ENCODE measurements at places on chromosomes 5 and 9. TPM values are rescaled to one million over a fixed set of nuclear protein-coding genes. Genes with fewer than 3 reads are reported as not detected.
A peak's percentile ranks its signal among the peaks of the same experiment; 100 is the strongest.

GRCh38 chr5:5335700-5336264 lies 86.7 kb upstream of the ICE1 start:
- no peak for DNase-seq

DNA sequence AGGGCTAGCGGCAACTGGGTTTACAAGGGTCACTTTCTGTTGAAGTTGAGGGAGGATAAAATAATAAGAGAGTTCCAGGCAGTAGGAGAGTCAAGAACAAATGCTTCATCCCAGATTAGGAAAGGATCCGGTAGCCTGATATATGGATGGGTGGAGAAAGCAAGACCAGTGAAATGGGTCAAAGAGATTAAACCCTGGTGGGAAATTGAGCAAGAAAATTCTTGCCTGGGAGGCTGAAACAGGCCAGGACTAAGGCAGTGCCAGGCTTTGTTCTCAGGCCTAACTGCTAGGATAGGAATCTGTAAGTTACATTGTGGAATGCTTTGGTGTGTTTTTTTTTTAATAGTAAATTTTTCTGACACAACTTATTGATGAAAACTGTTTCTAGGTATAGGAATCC lies 257.4 kb upstream of the RFX3 start:
- DNase-seq = no peak

GRCh38 chr9:107755246-107755645 lies 265.7 kb upstream of the KLF4 start:
- DNase-seq = no peak

DNA sequence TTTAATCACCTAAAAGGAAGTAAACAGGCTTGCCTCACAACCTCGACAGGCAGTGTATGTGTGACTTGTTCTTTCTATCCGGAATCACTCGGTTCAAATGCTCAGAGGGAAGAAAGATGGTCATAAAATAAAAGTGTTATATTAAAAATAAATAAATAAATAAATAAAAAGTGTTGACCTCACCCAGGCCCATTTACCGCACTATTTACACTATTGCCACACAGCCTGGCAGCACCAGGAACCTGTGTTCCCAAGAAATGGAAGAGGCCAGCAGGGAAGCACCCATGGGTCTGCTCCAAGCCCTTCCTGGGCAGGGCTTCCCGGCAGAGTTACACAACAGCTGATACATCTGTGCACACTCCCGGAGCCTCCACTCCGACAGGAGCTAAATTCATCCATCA lies 127.9 kb downstream of the EFNA5 start:
- DNase-seq = peak; percentile 78

DNA sequence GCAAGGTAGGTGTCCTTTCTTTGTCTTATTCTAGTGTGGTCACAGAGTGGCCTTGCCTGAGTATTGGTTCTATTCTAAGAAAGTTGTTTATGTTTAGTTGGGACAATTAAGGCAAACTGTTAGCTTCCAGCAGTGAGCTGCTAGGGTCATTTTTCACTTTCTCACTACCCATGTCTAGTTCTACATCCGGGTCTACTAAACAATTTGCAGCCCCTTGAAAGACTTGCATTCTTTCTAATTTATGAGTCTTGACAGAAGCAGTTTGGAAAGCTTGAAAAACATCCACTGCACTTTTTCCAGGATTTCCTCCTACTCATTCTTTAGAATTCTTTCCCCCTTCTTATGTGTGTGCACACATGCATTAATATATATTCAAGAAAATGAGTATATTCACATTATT lies 892.2 kb upstream of the ACO1 start:
- no peak for DNase-seq

- no peak for DNase-seq
Measured at GRCh38 chr5:14242871-14243383, 99.8 kb downstream of the TRIO start.

GRCh38 chr9:114081441-114082016 lies 3.4 kb upstream of the AMBP start:
- DNase-seq = no peak

- DNase-seq = no peak
Measured at GRCh38 chr5:148949841-148950470, 112.9 kb downstream of the SH3TC2 start.

GRCh38 chr5:73031839-73032238 lies 76.0 kb downstream of the FCHO2 start:
- no peak for DNase-seq

- no peak for DNase-seq
Measured at GRCh38 chr9:91515074-91515687, 91.5 kb upstream of the NFIL3 start.

- no peak for DNase-seq
Measured at GRCh38 chr5:132662004-132662401, 4.0 kb downstream of the IL13 start.

- no peak for DNase-seq
Measured at GRCh38 chr5:90718387-90718786, 159.8 kb downstream of the ADGRV1 start.

GRCh38 chr9:133369933-133370332 lies 5.9 kb downstream of the SURF4 start:
- DNase-seq = no peak

GRCh38 chr5:113771483-113771882 lies 258.0 kb downstream of the YTHDC2 start:
- no peak for DNase-seq

DNA sequence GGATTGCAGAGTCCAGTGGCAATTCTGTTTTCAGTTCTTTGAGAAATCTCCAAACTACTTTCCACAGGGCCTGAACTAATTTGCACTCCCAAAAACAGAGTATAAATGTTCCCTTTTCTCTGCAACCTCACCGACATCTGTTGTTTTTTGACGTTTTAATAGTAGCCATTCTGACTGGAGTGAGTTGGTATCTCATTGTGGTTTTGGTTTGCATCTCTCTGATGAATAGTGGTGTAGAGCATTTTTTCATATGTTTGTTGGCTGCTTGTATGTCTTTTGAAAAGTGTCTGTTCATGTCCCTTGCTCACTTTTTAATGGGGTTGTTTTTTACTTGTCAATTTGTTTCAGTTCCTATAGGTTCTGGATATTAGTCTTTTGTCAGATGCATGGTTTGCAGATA lies 72.6 kb downstream of the PALM2AKAP2 start:
- no peak for DNase-seq

DNA sequence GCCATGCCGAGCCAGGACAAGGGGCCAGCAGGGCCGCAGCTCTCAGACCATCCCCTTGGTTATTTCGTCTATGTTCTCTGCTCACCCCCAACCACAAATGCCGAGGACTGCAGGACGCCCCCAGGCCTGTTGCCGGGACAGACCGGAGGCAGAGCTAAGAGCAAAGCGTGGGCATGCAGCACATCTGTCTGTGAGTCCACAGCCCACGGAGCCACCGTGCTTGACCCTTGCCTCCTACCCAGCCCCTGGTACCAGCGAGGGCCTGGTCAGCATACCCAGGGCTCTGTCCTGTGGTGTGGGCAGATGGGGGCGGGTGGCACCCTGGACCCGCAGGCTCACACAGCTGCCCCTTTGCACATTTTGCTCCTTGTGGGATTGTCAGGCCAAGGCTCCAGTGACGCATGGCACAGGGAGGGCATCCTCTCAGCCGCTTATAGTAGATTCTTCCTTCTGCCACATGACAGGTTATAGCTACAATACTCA lies 4.7 kb downstream of the BRD3 start:
- peak; percentile 30 for DNase-seq

DNA sequence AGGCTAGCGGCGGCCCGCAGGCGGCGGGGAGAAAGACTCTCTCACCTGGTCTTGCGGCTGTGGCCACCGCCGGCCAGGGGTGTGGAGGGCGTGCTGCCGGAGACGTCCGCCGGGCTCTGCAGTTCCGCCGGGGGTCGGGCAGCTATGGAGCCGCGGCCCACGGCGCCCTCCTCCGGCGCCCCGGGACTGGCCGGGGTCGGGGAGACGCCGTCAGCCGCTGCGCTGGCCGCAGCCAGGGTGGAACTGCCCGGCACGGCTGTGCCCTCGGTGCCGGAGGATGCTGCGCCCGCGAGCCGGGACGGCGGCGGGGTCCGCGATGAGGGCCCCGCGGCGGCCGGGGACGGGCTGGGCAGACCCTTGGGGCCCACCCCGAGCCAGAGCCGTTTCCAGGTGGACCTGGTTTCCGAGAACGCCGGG lies 253 bp downstream of the SLC12A2 start:
- DNase-seq = no peak

DNA sequence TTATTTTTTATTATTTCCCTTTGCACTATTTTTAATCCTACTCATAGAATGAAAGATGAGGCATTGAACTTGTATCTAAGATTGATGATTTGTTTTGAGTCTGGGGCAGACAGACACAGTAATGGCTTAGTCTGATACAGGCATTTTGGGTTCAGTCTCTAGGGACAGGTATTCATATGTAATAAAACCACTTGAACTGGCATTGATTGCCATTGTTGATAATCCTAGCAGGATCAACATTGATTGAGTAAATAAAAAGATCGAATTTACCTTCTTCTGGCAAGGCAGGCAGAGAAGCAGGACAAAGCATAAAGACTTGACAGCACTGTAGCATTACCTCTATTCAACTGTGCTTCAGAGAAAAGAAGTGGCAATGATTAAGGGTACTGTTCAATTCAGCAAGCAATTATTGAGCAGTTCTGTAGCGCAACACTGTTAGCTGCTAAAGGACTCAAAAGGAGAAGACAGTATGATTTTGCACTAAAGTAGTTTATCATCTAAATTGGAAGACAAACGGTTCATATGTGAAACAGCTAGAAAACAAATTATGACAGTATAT lies 144.4 kb downstream of the COMMD10 start:
- DNase-seq = no peak

- DNase-seq = no peak
Measured at GRCh38 chr9:34179213-34180136, 632 bp downstream of the UBAP1 start.

DNA sequence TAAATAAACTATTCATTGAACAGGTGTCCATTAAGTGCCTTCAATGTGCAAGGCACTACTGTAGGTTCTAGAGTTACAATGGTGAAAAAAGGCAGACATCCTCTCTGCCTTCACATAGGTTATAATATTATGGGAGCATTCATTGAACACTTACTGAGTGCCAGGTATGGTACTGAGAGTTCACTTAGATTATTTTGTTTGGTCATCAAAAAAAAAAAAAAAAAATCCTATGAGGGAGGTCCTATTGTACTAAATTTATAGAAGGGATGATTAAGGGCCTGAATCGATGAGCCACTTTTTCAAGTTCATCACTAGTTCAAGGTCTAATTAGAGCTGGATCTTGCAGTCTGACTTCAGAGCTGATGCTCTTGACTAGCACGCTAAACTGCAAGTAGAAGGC lies 22.8 kb upstream of the PANK3 start:
- DNase-seq = no peak

- DNase-seq = no peak
Measured at GRCh38 chr5:16131878-16132277, 47.7 kb downstream of the MARCHF11 start.

DNA sequence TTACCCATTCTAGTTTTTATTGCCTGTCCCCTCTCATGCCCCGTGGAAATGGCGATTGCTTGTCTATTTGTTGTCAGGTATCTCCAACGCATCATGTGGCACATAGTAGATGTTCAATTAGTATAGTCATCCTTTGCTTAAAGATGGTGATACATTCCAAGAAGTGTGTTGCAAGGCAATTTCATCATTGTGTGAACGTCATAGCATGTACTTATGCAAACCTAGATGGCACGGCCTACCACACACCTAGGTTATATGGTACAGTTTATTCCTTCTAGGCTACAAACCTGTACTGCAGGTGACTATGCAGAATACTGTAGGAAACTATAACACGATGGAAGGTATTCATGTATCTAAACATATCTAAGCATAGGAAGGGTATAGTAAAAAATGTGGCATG lies 163.9 kb upstream of the DAPK1 start:
- no peak for DNase-seq

GRCh38 chr9:71681708-71682272 lies 86.5 kb downstream of the CEMIP2 start:
- DNase-seq = no peak

DNA sequence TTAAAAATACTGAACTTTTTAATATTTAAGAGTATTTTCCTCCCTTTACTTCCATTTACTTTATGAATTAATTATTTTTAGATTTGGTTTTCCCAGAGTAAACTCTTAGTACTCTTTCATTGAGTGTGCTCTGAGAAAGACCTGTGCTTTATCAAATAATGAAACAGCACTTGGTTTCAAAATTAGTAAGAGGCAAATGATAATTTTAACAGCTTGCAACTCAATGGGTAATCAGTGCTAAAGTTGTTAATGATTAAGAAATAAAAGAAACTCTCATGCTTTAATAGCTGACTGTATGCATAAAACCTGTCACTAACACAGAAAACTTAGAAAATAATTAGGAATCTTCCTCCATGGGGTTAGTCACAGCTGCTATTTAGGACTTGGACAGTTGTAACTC lies 244.4 kb downstream of the RFX3 start:
- no peak for DNase-seq

DNA sequence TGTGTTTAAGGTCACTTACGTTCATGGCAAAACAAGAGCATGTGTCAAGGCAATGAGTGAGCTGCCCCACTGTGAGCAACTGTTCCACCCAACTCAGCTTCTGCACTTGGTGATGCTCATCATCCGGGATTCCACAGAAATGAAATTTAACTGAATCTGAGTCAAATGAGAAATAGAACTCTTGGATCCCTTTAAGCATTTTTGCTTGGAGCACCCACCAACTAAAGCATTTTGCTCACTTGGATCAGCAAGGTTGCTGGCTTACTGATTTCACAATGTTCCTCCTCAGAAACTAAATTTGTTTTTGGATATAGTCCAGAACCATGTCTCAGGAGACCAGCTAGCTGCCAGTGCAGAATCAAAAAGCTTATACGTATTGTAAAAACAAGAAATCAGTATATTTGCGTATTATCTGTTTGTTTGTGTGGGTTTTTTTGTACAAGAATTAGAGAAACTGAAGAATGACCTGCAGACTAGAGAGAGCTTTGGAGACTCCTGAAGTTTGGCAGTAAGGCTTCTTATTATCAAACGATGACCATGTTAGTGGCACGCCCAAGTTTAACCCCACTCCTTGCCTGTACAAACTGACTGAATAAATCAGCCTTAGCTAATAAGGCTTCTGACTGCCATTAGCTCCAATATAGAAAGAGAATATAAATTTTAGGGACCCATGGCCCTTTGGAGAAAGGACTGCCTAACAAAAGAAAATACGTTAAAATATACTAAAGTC lies 153.8 kb upstream of the FST start:
- no peak for DNase-seq

- DNase-seq = no peak
Measured at GRCh38 chr9:16824545-16825330, 45.7 kb downstream of the BNC2 start.

HMCN2 gene
- 0.67 TPM for total RNA-seq

DDX4 gene
- 0.12 TPM for total RNA-seq

ITGA2 gene
- 1.5 TPM for total RNA-seq

MZB1 gene
- total RNA-seq = not detected

FCN1 gene
- total RNA-seq = 0.98 TPM

IL17B gene
- total RNA-seq = not detected

TRPM6 gene
- total RNA-seq = 0.14 TPM

TXNDC8 gene
- not detected for total RNA-seq

TSLP gene
- total RNA-seq = 0.12 TPM

PFN3 gene
- total RNA-seq = not detected

LOX gene
- total RNA-seq = 14.8 TPM

SLC36A2 gene
- total RNA-seq = not detected

C5 gene
- total RNA-seq = 29.9 TPM

GABRA1 gene
- total RNA-seq = not detected

IL33 gene
- total RNA-seq = 2.2 TPM
